ENCODE measurements at places on chromosomes 11 and 22. TPM values are rescaled to one million over a fixed set of nuclear protein-coding genes. Genes with fewer than 3 reads are reported as not detected.

Gene LAYN
- total RNA-seq = 6.7 TPM

Gene FIBP
- 143 TPM for total RNA-seq

Gene OR8A1
- not detected for total RNA-seq

Gene FAM76B
- 13.0 TPM for total RNA-seq

Gene SNAP29
- total RNA-seq = 13.4 TPM

Gene GRM5
- not detected for total RNA-seq

Gene PNPLA5
- not detected for total RNA-seq

Gene TCN2
- 4.4 TPM for total RNA-seq

Gene TEX12
- total RNA-seq = not detected

Gene SLC6A5
- not detected for total RNA-seq

Gene SHANK2
- total RNA-seq = 8.6 TPM

Gene TTC12
- total RNA-seq = 20.7 TPM

Gene UCP3
- total RNA-seq = not detected

Gene DGCR6
- 10.1 TPM for total RNA-seq

Gene KCNC1
- not detected for total RNA-seq

Gene CCDC87
- 0.23 TPM for total RNA-seq

Gene GTSE1
- 9.2 TPM for total RNA-seq

Gene CCT8L2
- not detected for total RNA-seq

Gene LSP1
- 0.23 TPM for total RNA-seq

Gene GRK3
- total RNA-seq = 2.1 TPM

Gene CCDC116
- not detected for total RNA-seq

Gene NXPE2
- not detected for total RNA-seq

Gene FAT3
- total RNA-seq = under 0.01 TPM

Gene NCR3LG1
- 2.2 TPM for total RNA-seq

Gene MOB2
- 17.3 TPM for total RNA-seq

Gene PLEKHA7
- total RNA-seq = 15.4 TPM

Gene PANX2
- total RNA-seq = 0.46 TPM

Gene CFAP300
- total RNA-seq = 6.1 TPM

Gene OR52H1
- not detected for total RNA-seq

Gene FOLH1
- total RNA-seq = 0.63 TPM

Gene C11orf86
- not detected for total RNA-seq

Gene CD82
- total RNA-seq = 72.1 TPM

Gene UVRAG
- 7.5 TPM for total RNA-seq

Gene CHRM1
- total RNA-seq = not detected

Gene SHISAL1
- total RNA-seq = 0.63 TPM

Gene KREMEN1
- total RNA-seq = 30.4 TPM

Gene OR51B4
- not detected for total RNA-seq

Gene LYVE1
- total RNA-seq = not detected

Gene TSSK2
- total RNA-seq = not detected

Gene TRIM34
- 9.4 TPM for total RNA-seq

Gene SAA2
- 11.7 TPM for total RNA-seq

Gene SPON1
- total RNA-seq = not detected

All from airway epithelial cell (primary cell).